ENCODE measurements at places on chromosomes 2 and 18.

DNA sequence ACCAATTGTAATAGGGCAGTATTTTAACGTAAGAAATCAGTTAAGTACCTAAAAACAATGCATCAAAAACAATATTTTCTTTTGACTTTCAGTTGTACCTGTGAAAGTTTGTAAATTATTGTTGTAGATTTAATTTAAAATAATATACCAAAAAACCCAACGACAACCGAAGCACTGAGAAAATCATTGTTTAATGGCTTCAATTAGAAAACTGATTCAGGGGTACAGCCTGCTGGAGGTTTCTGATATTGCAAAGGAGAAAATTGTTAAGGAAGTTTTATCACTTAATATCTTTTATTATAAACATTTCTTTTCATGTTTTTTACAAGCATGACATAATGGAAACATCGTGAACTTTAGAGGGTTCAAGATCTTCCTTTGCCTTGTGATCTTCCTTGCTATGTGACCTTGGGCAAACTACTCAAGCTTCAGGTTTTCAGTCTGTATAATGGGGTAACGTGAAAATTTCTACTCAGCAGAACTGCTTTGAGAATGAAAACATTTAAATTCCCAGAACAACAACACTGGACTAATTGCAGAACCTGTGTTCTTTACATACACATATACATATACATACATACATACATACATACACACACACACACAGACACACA is 76.3 kb upstream of the GLS start:
- DNase-seq, result no peak

DNA sequence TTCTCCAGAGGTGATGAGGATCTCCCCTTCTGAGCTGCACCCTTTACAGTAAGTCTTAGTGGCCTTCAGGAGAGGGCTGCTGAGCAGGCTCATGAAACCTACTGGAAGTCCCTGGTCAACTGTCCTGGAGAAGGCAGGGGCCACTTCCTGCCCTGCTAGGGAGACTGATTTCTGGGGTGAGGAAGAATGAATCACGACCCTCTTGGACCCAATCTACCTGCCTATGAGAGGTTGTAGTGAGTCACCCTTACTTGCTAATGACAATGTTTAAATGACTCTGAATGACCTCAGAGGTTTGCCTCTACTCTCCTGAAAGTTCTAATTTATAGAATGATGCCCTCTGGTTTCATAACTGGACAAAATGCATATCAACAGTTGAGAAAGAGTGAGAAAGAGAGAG is 79.4 kb upstream of the FAM136A start:
- no peak for DNase-seq

GRCh38 chr2:661360-661635 is 15.9 kb downstream of the TMEM18 start:
- no peak for DNase-seq

DNA sequence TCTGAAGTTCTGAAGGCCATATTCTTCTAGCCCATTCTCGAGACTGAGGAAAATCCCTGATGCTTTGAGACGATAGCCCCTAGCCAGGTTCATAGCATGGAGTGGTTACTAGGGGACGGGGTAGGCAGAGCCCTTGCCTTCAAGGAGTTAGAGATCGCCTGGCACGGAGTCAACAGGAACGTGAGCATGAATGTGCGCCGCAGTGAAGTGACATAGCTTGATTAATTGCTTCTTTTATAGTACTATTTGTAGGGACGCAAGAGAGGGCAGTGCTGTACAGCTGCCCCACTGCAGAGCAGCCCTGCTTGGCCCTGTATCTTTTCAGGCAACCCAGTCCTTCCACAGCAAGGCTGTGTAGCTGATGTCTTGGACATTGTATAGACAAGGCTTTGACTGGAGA is 26.2 kb downstream of the HRH4 start:
- no peak for DNase-seq

DNA sequence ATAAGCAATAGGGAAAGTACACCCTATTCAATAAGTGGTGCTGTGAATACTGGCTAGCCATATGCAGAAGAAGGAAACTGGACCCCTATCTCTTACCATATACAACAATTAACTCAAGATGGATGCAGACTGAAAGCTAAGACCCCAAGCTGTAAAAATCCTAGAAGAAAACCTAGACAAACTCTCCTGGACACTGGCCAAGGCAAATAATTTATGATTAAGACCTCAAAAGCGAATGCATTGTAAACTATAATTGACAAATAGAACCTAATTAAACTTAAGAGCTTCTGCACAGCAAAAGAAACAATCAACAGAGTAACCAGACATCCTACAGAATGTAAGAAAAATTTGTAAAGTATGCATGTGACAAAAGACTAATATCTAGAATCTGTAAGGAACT is 41.1 kb upstream of the ASXL3 start:
- DNase-seq, result no peak

DNA sequence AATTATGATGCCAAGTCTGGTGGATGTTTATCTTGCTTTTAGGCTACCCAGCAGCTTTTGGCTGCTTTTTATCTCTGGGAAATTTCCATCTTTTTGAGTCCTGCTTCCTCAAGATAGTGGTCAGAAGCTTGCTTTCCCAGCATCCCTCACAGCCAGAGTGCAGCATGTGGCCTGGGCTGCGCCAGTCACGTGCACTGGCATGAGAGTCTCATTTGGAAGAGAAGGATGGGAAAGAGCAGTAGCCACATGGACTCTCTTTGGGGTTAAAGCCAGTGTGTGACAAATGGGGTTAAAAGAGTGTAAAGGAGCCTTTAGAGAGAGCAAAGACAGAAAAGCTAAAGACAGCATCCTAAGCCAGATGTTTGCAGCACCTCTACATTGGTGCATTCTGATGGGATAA is 12.7 kb downstream of the GPR39 start:
- DNase-seq, result no peak

- no peak for DNase-seq
These were observed 1.4 kb upstream of the KHK start for GRCh38 chr2:27085062-27085672.

DNA sequence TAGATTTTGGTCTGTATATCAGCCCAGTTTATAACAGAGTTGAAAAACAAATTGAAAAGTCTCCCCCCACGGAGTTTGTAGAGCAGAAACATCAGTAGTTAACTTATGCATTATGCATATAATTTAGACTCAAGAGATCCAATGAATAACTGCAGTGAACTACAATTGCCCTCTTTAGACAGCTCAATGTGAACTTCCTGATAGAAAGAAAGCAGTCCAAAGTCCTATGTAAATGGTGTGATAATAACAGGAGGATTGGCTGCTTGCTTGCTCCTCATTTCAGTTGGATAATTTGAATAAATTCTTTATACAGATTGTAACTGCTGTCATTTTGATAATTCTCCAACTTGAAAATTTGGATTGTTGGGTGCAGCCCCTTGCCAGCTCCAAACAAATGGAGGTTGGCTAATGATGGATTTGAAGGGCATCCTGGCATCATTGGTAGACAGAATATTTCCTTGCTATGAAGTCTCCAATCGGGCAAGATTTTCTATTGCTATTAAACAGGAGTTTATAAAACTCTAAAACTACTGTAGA is 297.1 kb downstream of the ASXL3 start:
- DNase-seq, result no peak

GRCh38 chr2:1318366-1319009 is 94.8 kb upstream of the TPO start:
- no peak for DNase-seq

- DNase-seq, result no peak
These were observed 257.1 kb downstream of the MYO3B start for GRCh38 chr2:170434900-170435621.

- DNase-seq, result no peak
These were observed 108.9 kb upstream of the CDC42EP3 start for GRCh38 chr2:37780387-37780676.

DNA sequence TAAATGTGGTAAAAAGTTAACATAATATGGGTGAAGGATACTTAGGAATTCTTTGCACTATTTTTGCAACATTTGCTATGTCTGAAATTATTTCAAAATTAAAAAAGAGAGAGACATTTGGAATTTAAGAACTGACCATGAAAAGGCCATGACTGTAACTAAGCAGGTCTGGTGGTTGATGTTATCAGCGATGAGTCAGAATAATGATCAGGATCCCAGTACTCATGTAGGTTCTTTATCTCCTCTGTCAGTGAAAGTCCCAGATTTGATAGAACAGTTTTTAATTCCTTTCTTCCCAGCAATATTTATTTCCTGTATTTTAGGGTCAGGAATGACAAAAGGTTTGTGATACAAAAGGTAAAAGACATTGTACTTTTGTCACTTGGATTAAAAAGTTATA is 242.4 kb upstream of the ZNF521 start:
- no peak for DNase-seq

GRCh38 chr2:29113891-29114321 is 1.3 kb upstream of the CLIP4 start:
- no peak for DNase-seq

Data from amygdala (tissue), 56 donors.